Bladder microvascular endothelial cell (primary cell): ENCODE measurements at places on chromosomes 1 and 21. TPM values are rescaled to one million over a fixed set of nuclear protein-coding genes. Genes with fewer than 3 reads are reported as not detected.

Gene PPCS
- total RNA-seq: 18.6 and 24.1 TPM in 2 replicates

Gene CD160
- not detected in 2 replicates for total RNA-seq

Gene FAM167B
- total RNA-seq: 7.8 and 23.5 TPM in 2 replicates

Gene KCNN3
- total RNA-seq: 0.16 and 1.5 TPM in 2 replicates

Gene PLD5
- total RNA-seq: not detected in 2 replicates

Gene SPATA6
- total RNA-seq: 1.6 TPM in 2 replicates

Gene NUDT4B
- 17.8 and 36.6 TPM in 2 replicates for total RNA-seq

Gene SERPINC1
- not detected in 2 replicates for total RNA-seq

Gene LRRIQ3
- total RNA-seq: 0.16 and 0.38 TPM in 2 replicates

Gene SIK1
- 1.9 and 11.6 TPM in 2 replicates for total RNA-seq

Gene S100A2
- 1.3 and 1.5 TPM in 2 replicates for total RNA-seq

Gene SERTAD4
- total RNA-seq: 1.8 and 2.6 TPM in 2 replicates

Gene GNAT2
- 0.31 and 0.49 TPM in 2 replicates for total RNA-seq

Gene PGLYRP4
- total RNA-seq: not detected in 2 replicates

Gene RIPK4
- total RNA-seq: under 0.01 and 0.06 TPM in 2 replicates

Gene LCE3D
- total RNA-seq: not detected in 2 replicates

Gene MAGOH
- 37.2 and 64.3 TPM in 2 replicates for total RNA-seq

Gene EMC1
- total RNA-seq: 34.5 and 76.8 TPM in 2 replicates

Gene LCE1E
- total RNA-seq: not detected in 2 replicates

Gene GCSAML
- total RNA-seq: under 0.01 TPM in 1 of 2 replicates, not detected in the other

Gene HCRTR1
- 0.65 and 5.2 TPM in 2 replicates for total RNA-seq

Gene KLF17
- not detected in 2 replicates for total RNA-seq

Gene GUCA2A
- not detected in 2 replicates for total RNA-seq
